ENCODE measurements at places on chromosomes 4 and X.

DNA sequence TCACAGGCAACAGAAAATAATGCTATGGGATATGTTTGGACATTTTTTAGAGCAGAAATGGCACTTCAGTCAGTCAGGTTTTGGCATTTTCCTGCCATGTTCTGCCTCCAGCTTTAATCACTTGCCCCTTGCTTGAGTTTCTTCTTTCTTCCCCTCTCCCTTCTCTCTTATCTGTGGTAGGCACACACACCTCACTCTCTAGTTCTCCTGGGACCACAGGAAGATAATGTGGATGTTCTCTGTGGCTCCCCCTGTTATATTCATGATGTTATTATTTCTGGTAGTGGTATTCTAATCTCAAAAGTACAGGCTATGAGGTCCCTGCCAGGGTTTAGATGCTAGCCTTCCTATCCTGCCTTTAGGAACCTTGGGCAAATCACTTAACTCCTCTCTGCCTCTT is 5.2 kb downstream of the HADH start:
- DNase-seq, result no peak

GRCh38 chrX:19684311-19684710 is 169.0 kb upstream of the MAP3K15 start:
- DNase-seq, result no peak

GRCh38 chrX:140804292-140804691 is 94.7 kb downstream of the LINC00632 start:
- DNase-seq, result no peak

GRCh38 chr4:74175379-74175778 is 17.5 kb downstream of the MTHFD2L start:
- no peak for DNase-seq

GRCh38 chrX:10828640-10829039 is 208.3 kb upstream of the MID1 start:
- no peak for DNase-seq

- no peak for DNase-seq
These were observed 225.3 kb downstream of the STK32B start for GRCh38 chr4:5276475-5277075.

GRCh38 chr4:40621592-40622512 is 7.8 kb downstream of the RBM47 start:
- DNase-seq, result peak; percentile 69

- peak; percentile 61 for DNase-seq
These were observed 1.3 kb downstream of the SH3TC1 start for GRCh38 chr4:8200302-8200975.

- peak; percentile 15 for DNase-seq
These were observed 13.0 kb upstream of the TBC1D9 start for GRCh38 chr4:140769209-140769608.

GRCh38 chrX:12947545-12948235 is 27.2 kb upstream of the TMSB4X start:
- no peak for DNase-seq

DNA sequence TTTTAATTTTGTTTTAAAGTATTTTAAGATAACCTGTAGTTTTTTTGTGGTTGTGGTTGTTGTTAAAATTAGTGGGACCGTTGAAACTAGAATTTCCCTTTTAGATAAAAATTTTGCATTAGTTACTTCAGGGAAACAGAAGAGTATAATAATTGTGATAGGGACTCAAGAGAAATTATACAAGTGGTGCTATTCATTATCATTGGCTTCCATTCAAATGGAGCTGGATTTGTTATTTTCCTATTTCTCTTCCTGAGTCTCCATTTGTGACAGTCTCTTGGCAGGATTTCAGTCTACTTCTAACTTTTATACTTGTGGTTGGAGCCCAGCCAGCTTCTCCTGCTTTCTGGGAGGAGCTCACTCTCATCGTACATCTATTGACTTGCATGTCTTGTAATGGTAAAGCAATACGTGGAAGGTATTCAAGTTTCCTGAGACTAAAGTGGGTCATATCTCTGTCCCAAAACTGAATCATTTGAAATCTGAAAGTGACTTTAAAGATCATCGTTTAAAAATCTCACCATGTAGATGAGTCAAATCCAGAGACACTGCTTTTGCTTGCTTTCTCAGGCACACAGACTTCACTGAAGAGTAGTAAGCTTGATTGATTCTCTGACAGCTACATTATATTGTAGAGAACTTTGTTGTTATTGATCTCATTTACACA is 155.8 kb downstream of the RPA4 start:
- DNase-seq, result peak; percentile 38

GRCh38 chrX:68880846-68881552 is 52.2 kb downstream of the EFNB1 start:
- no peak for DNase-seq

DNA sequence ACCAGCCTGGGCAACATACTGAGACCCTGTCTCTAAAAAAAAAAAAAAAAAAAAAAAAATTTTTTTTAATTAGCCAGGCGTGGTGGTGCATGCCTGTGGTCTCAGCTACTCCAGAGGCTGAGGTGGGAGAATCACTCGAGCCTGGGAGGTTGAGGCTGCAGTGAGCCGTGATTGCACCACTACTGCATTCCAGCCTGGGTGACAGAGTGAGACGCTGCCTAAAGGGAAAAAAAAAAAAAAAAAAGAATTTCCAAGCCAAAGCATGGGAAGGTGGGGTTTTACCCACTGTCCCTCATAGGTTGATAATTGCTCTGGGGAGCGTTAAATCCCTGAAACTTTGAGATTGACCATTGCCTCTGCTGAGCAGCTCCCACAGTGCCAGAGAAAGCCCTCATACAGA is 427.5 kb downstream of the BCOR start:
- DNase-seq, result no peak

- DNase-seq, result no peak
These were observed 19.7 kb downstream of the QDPR start for GRCh38 chr4:17492058-17492741.

DNA sequence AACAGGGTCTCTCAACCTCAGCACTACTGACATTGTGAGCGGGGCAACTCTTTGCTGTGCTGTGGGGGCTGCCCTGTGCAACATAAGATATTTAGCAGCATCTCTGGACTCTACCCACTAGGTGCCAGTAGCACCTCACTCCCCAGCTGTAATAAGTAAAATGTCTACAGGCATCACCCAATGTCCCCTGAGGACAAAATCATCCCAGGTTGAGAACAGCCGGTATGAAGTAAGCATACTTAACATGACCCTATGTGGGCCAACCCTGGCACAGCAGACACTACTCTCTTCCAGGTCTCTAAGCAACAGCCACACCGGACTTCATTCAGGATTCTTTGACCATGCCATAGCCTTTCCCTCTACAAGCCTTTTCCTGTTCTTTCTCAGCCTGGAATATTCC is 10.5 kb upstream of the MGST2 start:
- DNase-seq, result no peak

DNA sequence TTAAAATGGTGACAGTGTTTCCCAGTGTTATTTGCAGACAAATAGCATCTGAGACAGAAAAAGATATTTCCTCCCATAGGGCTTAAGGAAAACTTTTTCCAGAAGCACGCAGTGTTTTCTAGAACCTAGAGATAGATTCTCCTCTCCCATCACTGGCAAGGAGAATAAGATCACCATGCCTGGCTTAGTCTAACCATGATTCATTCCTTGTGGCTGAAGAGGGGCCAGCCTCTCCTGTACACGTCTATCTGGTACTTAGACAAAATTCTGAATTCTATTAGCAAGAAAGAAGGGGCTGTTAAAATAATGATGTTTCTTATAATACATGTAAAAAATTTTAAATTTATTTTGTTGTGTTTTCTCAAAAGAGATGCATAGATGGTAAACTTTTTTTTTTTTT is 296.1 kb upstream of the LDB2 start:
- DNase-seq, result no peak

All from GM06990 (cell line).